Kidney (tissue), 22 donors: ENCODE measurements at places on chromosomes 13 and 19. TPM values are rescaled to one million over a fixed set of nuclear protein-coding genes. Genes with fewer than 3 reads are reported as not detected.

Gene RASGRP4
- 0.80 TPM for polyA plus RNA-seq

Gene BRSK1
- polyA plus RNA-seq = 1.4 TPM

- DNase-seq = peak; percentile 24
These were observed 8.4 kb downstream of the CD22 start for GRCh38 chr19:35337097-35337983.

GRCh38 chr13:32211813-32212212 is 103.3 kb downstream of the ZAR1L start:
- DNase-seq = no peak

DNA sequence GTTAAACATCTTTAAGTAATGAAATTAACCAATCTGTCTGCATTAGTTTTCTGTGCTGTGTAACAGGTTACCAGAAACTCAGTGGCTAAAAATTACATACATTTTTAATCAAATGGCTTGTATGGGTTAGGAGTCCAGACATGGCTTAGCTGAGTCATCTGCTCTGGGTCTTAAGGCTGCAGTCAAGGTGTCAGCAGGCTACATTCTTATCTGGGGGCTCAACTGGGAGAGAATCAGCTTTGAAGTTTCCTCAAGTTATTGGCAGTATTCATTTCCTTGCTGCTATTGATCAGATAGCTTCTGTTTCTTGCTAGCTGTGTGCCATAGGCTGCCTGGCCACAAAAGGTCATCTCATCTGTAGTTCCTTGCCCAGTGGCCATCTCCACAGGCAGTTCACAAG is 1163.0 kb downstream of the DIAPH3 start:
- no peak for DNase-seq

DNA sequence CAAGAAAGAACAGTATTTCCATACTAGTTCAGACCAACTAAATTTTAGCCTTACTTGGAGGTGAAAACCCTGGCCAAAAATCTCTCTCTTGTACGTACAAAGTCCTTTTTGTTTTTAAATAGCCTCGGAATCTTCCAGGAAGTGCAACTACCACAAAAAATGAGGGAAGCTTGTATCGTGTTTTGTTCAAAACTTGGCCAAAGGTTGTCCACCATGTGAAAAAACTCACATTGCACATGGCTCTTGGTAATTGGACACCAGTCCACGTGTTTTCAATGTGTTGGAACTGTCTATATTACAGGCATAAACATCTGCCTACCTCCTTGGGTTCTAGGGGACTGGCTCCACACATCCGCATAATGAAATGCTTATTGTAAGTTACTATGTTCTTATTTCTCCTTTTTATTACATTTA is 15.2 kb upstream of the STRN4 start:
- peak; percentile 38 for DNase-seq
